ENCODE measurements at places on chromosomes 4 and X. TPM values are rescaled to one million over a fixed set of nuclear protein-coding genes. Genes with fewer than 3 reads are reported as not detected.

Gene RAI2
- total RNA-seq, result 0.50 TPM

Gene CITED1
- total RNA-seq, result 0.75 TPM

Gene CXCL6
- 18.5 TPM for total RNA-seq

Gene NUDT10
- total RNA-seq, result 6.6 TPM

Gene TMEM271
- total RNA-seq, result 6.2 TPM

Gene CCKAR
- total RNA-seq, result not detected

Gene SPATA18
- total RNA-seq, result 19.0 TPM

Gene USP17L11
- not detected for total RNA-seq

Gene MSMO1
- total RNA-seq, result 179 TPM

Gene KLF8
- 6.8 TPM for total RNA-seq

Gene GABRA4
- not detected for total RNA-seq

Gene PHEX
- total RNA-seq, result 0.24 TPM

Gene RCHY1
- 40.7 TPM for total RNA-seq

Gene FGFR3
- total RNA-seq, result 3.9 TPM

Gene PNMA3
- total RNA-seq, result 0.93 TPM

Gene IGSF1
- total RNA-seq, result 3.5 TPM

Gene KIAA0232
- total RNA-seq, result 25.0 TPM

Gene SCML1
- 5.1 TPM for total RNA-seq

Gene CSAG2
- total RNA-seq, result not detected

Gene SEC24B
- 41.9 TPM for total RNA-seq

Gene SNCA
- 27.3 TPM for total RNA-seq

Gene KCNE5
- total RNA-seq, result 1.3 TPM

Gene SLC7A11
- total RNA-seq, result 33.1 TPM

Gene DOCK11
- total RNA-seq, result 5.3 TPM

Data from astrocyte (in vitro differentiated cells and primary cell).